ENCODE measurements at places on chromosomes 5 and 9.

DNA sequence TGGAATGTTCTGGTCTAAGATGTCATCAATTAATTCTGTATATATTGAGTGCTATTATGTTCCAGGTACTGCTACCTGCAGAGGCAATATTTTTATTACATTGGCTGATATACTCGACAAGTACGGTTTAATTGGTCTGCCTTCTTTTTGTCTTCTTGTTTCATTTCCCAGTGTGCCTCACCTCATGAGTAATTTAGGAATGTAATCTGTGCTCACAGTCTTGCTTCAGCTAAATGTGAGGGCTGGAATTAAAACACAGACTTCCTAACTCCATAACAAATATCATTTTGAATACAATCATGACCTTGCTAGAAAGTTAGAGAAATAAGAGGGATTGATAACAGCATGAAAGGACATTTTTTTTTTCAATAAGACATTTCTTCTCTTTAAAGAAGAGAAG lies 20.1 kb upstream of the SPINK5 start:
- no peak for DNase-seq

DNA sequence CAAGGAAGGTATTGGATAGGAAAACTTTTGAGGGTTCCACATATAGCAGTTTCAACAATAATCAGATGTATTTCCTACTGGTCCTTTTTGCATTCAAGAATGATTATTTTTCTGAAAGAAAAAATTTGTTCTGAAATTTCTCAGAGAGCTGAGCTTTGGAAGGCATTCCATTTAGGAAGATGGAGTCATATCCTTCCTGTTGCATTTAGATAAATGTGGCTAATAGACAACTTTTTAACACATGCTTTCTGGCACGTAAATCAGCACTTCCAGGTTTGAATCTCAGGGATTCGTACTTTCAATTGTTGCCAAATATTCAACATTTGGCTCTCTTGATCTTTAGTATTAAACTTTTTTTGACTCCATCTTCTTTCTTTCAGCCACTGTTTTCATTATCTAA lies 24.8 kb upstream of the TLR4 start:
- no peak for DNase-seq

- no peak for DNase-seq
These were observed 43.3 kb downstream of the ANKRD33B start for GRCh38 chr5:10607023-10607665.

DNA sequence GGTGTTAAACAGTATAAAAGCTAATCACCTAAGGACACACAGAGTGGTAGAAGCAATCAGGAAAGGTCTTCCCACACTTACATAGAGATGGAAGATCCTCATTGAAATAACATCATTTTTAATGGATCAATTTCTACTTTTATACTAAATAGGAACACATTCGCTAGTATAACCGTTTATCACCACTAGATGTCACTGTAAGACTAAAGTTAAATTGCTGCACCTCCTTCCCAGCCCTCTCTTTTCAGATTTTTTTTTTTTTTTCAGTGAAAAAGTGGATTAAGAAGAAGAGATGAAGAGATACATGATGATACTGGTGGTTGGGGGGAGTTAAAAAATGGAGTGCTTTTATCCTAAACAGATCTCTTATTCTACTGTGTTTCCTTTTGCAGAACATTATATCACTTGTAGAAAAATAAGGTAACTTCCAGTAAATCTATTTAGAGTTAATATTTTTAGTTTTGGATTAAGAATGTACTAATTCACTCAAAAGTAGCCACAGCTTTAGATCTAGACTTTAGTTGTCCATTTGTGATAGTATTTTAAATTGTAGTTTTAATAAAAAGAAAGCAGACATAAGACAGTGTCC lies 116.9 kb upstream of the ARRDC3 start:
- DNase-seq, result no peak

DNA sequence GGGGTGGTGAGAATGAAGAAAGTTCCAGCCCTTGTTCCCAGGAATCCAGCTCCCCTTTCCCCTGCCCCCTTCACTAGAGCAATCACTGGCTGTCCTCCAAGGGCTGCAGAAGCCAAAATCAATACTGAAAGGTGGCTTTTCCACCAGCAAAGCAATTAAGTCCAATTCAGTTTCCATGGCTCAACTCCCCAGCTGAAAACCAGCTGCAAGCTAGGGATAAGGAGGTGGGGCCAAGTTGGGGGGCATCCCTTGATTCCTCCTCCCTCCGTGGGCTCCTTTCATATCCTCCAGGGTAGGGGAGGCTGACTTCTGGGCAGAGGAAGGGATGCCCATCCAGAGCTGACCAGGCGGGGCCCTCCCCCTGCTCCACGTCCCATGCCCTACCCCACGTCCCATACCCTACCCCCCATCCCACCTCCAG lies 22.7 kb downstream of the CAMK2A start:
- DNase-seq, result no peak

DNA sequence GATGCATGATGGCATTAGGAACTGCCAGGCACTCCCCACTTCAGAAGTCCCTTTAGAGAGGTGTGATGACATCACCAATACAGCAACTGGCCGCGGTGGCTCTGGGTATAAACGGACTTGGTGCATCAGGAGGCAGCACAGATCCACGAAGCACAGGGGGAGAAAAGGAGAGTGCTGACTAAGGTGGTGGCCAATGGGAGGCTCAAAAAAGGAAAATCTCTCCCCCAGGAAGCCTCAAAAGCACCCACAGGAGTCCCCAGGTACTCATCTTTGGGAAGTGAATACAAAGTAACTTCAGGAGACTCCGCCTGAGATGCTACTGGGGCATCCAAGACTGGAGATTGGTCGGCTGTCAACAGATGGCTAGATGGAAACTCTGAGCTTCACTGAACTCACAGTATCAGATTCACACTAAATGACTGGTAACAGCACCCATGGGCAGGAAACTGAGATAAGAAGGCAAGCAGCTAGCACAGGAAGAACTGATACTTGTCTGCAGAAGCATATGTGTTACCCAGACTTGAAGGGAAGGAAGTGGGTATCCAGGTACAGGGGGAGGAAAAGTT lies 7.6 kb downstream of the TTC39B start:
- DNase-seq, result no peak

DNA sequence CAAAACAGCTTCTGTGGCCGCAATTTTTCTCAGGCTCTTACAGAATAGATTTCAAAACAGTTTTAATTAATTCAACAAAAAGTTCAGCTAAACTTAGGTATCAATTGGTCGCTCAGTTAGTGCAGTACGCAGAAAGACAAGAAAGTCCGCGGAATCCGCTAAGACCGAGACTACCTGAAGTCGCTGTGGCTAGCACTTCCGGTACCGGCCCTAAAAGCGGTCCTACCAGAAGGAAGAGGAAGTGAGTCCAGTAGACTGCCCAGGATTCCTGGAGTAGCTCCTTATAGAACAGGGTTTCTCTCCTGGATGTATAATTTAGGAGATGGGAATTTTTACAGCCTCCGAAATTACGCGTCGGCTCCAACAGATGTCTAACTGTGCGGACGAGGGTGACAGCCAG lies 16.6 kb upstream of the PCDHB2 start:
- DNase-seq, result no peak

DNA sequence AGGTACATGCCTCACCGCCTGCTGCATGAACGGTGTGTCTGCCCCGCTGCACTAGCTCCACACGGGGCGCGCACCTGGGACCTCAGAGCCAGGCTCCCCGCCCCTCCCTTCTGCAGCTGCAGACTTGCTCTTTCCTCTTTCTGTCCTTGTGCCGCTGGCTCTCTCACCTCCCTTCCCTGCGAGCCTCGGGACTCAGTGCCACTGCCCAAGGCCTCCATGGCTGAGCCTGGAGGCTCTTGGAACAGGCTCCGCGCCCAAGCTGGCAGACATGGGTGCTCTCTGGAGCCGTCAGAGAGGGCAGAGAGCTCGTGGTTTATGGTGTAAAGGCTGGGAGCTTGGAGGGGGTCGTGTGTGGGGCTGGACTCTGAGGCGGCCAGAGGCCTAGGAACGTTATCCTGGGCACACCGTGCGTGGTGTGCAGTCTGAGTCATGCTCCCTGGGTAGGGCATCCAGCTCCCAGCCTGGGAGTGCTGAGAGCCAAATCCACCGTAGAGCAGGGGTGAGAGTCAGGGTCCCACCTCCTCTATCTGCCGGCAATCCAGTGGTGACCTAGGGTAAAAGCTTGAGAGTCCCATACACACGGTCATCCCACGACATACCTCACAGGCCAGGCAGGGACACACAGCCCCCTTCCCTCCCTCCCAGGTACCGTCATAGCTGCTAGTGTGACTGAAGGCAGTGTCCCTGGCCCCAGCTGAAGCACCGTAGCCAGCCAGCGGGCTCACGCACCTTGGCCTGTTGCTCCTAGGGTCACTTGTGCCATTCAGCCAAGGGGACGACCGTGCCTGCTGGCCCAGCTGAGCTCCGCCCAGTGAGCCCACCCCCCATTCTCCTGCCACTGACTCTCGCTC lies 22.4 kb downstream of the GOLGA2 start:
- DNase-seq, result no peak

GRCh38 chr5:138720840-138721239 lies 32.4 kb upstream of the CTNNA1 start:
- no peak for DNase-seq

DNA sequence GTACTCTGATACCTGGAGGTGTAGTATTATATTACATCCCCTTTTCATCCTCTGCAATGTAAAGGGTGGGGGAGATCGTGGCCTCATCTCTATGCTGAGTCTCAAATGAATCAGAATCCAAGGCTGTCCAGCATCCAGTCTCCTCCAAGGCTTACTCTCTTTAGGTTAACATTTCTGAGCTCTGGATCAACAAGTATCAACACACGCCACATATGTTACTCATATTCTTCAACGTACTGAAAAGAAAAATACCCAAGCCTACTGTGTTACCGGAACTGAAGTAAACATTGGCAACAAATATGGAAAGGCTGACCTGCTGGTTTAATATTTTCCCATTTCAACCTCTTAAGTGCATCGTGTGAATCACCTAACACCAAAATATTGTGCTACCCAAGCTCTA lies 241.8 kb downstream of the GAS1 start:
- DNase-seq, result no peak

- no peak for DNase-seq
These were observed 55.8 kb downstream of the PDCD1LG2 start for GRCh38 chr9:5566054-5566618.

DNA sequence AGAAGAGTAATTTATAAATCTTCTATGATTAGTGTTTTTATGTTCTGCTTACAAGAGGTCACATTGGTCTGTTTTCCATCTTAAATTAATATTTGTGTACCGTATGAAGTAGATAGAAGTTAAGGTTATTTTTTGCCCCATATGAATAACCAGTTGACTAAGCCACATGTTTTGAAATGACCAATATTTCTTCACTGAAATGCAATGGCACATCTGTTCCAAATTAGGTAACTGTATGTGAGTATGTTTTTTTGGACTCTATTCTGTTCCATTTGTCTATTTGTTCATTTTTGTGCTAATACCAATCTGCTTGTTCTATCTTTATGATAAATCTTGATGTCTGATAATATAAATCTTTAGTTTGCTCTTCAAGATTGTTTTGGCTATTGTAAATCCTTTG lies 17.7 kb downstream of the JAK2 start:
- no peak for DNase-seq

DNA sequence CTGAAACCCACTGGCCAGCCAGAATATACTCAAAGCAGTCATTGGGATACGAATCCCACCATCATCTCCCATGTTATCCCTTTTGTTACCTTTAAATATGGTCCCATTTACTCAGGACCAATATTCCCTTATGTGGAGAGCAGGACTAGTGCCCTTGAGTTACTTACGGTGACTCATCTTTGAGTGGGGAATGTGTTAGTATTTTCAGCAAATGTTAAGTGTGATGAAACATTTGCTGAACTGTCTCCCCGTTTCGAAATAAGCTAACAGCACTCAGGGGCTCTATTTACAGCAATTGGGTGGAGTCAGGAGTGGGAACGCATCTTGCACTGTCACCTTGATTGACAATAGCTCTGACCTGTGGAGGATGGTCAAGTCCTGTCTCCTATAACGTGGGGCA lies 67.4 kb downstream of the CTSL start:
- no peak for DNase-seq

GRCh38 chr5:115644046-115644445 lies 18.2 kb upstream of the TMED7 start:
- DNase-seq, result no peak

GRCh38 chr9:129990269-129991010 lies 52.5 kb downstream of the FNBP1 start:
- no peak for DNase-seq

- DNase-seq, result no peak
These were observed 141.7 kb downstream of the SV2C start for GRCh38 chr5:76224898-76225297.

DNA sequence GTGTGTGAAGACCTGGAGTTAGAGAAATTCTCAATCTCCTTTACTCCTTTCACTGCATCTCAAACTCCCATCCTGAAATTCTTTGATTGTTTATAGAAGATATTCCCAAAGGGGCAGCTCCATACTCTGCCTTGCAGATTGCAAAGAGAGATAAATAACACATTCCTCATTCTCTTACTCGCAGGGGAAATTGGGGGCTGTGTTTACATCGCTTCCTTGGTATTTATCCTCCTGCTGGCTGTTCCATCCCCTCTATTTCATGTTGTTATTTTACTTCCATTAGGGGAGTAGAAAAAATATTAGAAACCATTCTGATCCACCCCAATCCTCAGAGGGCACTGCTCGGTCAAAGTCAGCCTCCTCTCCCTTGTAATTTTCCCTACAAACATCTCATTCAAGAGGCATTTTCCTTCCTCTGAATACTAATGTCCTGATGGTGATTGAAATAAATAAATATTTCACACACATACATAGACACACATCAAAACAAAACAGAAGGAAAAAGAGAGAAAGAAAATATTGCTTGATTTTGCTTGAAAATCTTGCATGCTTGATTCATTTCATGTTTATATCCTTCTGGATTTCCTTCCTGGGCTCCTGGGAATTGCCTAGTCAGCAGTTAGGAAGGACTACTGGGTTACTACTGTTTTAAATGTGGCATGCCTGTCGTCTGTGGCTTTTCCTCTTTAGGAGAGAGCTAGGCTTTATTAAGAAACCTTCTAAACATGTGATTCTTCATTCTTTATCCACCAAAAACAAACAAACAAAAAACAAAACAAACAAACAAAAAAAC lies 420.1 kb upstream of the PAPPA start:
- no peak for DNase-seq

DNA sequence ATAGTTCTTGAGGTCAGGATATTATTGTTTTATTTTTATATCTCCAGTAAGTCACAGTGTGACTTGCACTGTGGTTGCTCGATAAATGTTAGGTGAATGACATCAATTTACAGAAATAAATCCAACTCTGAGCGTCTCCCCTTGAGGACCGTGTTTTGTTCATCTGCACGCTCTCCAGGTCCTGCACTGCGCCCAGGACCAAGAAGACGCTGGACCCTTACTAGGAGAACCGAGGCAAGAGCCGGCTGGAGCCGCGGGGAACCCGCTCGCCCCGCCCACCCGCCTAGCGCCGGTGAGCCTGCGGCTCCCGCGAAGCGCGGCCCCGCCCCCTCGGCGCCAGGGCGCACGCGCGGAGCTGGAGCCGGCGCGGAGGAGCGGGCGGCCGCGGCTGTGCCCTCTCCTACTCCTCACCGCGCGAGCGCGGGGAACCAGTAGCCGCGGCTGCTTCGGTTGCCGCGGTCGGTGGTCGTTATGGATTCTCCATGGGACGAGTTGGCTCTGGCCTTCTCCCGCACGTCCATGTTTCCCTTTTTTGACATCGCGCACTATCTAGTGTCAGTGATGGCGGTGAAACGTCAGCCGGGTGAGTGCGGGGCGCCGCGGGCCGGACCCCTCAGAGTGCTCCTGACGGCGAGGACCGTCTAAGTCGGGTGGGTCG lies at the start of gene TMEM38B:
TSS of gene TMEM38B (plus strand) at position 352 of the 658 bp plus-strand sequence. CDS start at position 472, 120 bp downstream.
- DNase-seq, result peak; percentile 53

All from activated T-helper 1 cell treated with anti-CD3 and anti-CD28 coated beads, Interleukin-2, amount 50 U/mL, for 16 hours (primary cell).